Sigmoid colon (tissue), 7 donors: ENCODE measurements at places on chromosomes 6 and 20. TPM values are rescaled to one million over a fixed set of nuclear protein-coding genes. Genes with fewer than 3 reads are reported as not detected.

DNA sequence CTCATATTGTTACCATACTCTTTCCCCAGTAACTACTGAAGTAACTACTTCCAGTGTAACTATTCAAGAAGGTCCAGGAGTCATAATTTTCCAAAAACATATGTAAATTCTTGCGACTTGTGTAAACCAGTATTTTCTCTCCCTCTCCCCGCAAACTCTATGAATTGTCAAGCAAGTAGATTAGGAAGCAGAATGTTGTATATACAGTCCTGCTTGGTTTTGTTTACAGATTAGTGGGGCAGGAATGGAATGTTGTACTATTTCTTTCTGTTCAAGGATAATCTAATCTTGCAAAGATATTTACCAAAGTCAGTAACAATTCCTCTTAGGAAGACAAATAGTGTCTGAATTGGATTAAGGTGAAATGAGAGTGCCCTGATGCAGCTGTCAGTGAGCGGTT, 234.9 kb upstream of the PLN start:
- no peak for DNase-seq

DNA sequence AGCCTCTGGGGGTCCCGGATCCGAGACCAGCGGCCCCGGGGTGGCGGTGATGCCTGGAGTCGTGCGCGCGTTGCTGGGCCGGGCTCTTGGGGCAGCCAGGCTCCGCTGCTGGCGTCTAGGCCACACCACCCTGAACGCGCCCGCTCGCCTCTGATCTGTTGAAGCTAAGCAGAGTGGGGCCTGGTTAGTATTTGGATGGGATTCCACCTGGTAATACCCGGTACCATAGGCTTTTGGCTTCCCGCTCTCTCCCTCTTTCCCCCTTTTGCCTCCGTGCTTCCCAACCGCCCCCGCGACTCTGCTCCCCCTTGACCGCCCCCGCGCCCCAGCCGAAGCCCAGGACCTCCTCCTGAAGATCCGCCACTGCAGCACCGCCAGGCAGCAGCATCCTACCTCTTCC, 1383.5 kb upstream of the DEFB115 start:
- peak; percentile 81 for DNase-seq

DNA sequence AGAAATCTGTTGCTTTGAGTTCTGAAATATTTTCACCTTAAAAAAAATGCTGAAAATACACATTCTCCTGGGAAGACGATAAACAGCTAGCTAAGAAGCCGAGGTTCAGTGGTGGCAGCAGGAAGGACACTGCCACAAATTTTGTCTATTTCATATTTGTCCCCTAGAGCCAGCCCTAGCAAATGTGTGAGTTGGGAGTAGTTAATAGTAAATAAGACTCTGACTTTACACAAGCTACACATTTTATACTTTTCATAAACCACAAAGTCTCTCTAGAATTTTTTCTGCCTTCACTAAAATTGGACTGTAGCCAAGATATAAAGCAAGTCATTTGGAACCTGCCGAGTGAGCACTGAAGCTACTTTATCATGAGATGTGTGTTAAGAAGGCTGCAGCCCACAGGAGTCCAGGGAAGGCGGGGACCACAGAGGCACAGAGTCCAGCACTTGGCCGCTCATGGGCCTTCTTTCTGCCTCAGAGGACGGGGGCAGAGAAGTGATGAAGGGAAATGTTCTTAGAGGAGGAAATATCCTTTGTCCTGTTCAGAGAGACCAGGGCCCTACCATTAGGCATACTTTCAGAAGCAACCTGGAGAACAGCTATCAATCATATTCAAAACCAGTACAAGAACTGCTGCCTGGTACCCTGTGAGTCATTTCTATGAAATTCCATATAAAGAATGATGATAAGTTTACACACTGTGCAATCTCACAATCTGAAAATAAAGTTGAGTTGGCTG, 241.7 kb upstream of the TAB2 start:
- DNase-seq = no peak

Gene ENPP5
- polyA plus RNA-seq = 0.69 TPM

Gene HLA-DOA
- polyA plus RNA-seq = 6.5 TPM

Gene OR2H2
- not detected for polyA plus RNA-seq

Gene OR14J1
- not detected for polyA plus RNA-seq
